ENCODE measurements at places on chromosomes 11 and 22.

- no peak for DNase-seq
Measured at GRCh38 chr22:37968452-37969251, 15.2 kb downstream of the POLR2F start.

GRCh38 chr11:56916587-56916986 is 72.1 kb upstream of the OR5AK2 start:
- DNase-seq: no peak

GRCh38 chr11:68033708-68034045 is 3.2 kb downstream of the NDUFS8 start:
- DNase-seq: no peak

- DNase-seq: peak; percentile 43
Measured at GRCh38 chr11:126007238-126007637, 55.4 kb downstream of the CDON start.

DNA sequence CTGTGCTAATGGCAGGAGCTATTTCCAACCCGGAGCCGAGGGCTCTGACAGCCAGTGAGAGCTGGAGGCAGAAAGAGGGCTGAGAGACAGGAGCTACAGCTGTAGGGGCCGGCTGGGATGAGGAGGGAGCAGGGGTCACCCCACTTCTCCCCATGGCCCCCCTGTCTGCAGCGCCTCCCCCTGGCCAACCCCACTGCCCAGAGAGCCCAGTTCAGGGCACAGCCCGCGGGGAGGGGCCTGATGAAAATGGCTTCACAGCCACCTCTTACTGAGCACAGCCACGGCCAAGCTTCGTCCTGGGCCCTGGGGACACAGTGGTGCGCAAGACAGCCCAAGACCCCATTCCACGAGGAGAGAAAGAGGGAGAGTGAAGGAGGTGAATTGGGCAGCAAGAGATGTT is 27.9 kb downstream of the RPL3 start:
- no peak for DNase-seq

DNA sequence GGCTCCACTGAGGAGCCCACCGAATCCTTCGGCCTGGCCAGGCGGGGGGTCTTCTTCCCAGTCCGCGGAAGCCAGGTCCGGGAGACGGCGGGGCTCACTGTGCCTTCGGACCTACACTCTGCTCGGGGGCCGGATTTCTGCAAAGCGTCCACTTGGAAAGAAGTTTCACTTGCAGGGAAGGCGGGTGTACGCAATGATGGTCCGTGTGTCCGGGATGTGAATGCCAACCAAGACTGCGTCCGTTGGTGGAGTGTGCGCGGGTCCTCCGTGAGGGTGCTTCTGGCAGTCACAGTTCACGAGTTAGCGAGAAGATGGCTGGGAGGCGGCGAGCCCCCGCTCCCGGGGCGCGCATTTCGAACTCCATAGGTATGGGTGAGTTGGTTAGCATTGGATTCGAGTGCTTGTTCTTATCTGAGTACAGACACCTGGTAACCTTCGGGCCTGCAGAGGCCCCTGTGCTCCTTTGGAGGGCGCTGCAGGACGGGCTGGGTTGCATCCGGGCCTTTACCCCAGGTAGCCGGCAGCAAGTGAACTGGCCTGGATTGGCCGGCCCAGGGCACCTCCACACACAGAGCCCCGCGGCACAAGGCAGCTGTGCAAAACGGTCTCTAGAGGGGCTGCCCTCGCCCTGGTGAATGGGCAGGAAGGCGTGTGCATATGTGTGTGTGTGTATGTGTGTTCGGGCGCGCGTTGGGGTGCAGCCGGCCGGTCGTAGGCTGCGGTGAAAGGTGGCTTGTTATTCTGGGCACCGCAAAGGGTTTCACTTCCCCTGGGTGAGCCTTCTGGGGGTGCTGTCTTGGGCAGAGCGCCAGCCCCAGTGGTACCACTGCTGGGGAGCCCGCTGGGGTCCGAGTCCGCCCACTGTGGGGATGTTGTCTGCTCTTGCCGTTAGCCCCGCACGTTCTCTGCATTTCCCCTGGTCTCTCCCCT is 13.3 kb upstream of the CYP2R1 start:
- peak; percentile 45 for DNase-seq

- DNase-seq: peak; percentile 28
Measured at GRCh38 chr11:19820100-19820499, 107.5 kb downstream of the NAV2 start.

- DNase-seq: peak; percentile 89
Measured at GRCh38 chr11:119509969-119510401, 87.0 kb upstream of the THY1 start.

- DNase-seq: peak; percentile 35
Measured at GRCh38 chr22:50184902-50185374, 775 bp upstream of the TRABD start.

GRCh38 chr11:76124905-76125770 is 81.2 kb downstream of the WNT11 start:
- no peak for DNase-seq

DNA sequence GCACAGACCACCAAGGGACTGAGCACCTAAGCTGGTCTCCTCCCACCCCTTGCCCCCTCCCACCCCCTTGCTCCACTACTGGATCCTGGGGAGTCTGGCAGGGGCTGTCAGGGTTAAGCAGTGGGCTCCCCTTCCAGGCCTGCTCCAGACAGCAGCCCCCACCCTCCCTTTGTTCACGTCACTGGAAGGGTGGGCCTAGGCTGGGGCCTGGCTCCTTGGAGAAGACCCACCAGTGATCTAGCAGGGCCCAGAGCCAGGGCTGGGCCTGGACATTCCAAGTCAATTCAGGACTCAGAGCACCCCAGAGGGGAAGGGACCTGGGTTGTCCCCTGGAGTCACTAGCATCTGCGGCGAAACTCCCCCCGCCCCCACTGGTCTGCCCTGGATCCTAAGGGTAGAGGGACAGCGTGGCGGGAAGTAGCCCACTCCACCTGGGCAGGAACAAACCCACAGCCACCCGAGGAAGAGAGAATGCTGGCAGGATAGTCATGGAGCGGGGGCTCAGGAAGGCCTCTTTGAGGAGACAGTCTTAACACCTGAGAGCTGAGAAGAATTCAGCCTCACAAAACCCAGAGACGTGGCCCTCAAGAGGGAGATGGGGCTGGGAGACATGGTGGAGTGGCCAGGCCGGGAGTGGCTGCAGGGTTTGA is 45.8 kb downstream of the IGLL1 start:
- DNase-seq: no peak

Data from foreskin fibroblast (primary cell).